CD4-positive, alpha-beta T cell treated with Interleukin-10 for 1 hour (primary cell): ENCODE measurements at places on chromosomes 2 and 18.

DNA sequence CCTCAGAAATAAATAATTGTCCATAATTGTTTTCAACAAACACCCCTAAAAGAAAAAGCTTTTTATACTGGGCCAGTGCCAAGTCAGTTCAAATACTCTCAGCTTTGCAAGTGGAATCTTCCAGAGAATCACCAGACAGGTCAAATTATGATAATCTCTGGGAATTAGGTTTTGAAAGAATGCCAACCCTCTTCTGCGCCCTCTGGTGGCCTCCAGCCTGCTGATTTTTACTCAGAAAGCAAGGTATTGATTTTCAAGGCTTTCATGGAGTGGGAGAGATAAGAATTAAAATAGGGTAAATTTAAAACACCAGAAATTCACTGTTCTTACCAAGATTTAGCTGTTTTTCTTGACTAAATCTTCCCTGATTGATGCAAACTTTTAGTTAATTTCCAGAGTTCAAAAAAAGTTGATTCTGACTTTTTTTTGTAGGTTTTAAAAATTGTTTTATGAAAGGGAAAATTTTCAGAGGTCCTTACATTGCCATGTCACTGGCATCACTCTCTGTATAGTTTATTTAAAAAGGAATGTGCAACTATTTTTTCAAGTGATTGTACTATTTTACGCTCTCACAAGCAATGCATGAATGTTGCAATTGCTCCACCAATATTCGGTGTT lies 282.9 kb upstream of the TNP1 start:
- DNase-seq = no peak

DNA sequence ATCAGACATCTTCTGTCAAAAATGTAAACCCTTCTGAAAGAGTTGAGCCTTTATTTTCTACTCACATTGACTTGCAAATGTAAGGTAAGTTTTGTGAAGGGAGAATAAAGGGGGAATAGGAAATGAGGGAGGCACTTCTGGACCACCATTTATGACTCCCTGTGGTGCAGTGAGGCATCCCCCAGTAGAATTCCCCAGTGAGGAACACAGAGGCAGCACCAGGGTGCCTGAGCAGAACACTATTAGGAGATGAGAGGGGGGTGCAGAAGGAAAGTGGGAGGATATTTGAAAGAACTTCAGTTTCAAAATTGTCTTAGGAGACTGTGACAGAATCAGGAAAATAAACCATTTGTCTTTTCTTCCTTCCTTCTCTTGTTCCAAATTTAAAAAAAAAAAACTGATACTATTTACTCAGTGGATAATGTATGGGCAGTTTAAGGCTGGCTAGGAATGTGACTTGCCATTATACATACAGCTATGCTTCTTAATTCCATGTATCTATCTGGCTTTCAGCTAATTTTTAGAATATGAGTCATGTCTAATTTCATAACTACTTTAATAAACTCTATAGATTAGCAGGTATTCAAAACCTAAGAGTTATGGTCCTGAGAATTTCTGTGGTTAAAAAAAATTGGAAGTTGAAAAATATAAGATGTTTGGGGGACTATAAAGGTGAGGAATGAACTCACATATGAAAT lies 478.1 kb upstream of the CHAC2 start:
- DNase-seq = no peak

GRCh38 chr18:13139885-13140450 lies 78.6 kb upstream of the LDLRAD4 start:
- DNase-seq = no peak

DNA sequence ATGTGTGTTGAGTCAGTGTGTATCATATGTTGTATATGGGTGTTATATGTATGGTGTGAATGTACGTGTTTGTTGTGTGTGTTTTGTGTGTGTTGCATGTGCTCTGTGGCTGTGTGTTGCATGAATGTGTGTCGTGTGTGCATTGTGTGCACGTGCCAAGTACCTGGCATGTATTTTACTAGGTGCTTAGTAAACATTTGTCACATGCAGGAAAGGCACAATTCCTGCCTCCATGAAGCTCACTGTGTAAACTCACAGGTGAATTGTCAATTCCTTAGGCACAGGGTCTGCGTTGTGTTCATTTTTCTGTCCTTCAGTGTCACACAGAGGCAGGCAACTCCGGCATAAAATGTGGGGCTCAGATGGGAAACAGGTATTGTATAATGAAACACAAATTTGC lies 22.3 kb upstream of the IL1R1 start:
- no peak for DNase-seq

DNA sequence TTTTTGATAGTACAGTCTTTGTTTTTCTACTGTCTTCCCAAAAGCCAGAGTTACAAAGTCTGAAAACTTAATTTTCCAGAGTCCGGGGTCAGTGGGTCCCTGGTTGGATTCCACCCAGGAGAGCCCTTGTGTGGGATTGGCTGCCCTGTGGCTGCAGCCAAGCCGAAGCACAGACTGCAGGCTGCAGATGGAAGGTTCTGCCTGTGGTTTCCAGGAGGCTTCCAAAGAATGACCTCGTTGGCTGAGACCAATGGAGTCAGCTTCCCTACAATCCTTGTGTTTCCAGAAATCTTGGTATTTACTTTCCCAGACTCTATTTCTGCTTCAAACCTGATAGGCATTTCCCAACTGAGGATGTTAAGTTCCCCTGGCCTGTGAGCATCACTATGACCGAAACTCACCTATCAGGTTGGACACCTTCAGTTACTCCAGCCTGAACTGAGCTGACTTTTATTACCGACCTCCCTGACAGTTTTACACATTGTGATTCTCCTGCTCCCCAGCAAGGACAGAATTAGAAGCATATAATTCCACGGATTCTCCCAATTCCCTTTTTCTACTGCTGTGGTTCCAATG lies 117.5 kb upstream of the CCDC68 start:
- no peak for DNase-seq

DNA sequence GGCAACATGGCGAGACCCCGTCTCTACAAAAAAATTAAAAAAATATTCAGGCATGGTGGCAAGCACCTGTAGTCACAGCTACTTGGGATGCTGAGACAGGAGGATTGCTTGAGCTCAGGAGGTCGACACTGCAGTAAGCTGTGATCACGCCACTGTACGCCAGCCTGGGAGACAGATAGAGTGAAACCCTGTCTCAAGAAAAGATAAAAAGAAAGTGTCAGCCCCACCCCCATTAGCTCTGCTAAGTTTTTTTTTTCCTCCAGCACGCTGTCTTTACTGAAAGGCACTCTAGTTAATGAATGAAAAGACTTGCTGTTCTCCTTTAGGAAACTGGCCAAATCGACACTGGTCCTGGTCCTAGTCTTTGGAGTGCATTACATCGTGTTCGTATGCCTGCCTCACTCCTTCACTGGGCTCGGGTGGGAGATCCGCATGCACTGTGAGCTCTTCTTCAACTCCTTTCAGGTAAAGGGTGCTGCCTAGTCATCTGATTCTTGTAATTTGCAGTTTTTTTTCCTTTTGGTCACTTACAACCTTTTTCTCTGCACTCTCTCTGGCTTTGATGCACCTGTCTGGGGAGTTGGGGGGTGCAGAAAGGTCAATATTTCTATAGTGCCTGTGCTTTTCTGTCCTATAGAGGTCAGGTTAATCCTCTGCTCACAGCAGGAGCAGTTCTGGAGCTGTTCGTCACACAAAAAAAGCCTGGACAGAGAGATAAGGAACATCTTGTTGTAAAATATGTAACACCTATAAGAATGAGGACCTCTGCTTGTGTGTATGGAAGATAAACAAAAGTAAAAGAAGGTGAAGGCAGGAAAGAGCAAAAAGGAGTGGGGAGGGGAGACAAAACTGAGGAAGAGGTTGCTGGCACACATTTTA lies 82.3 kb downstream of the PTH2R start:
- DNase-seq = no peak

DNA sequence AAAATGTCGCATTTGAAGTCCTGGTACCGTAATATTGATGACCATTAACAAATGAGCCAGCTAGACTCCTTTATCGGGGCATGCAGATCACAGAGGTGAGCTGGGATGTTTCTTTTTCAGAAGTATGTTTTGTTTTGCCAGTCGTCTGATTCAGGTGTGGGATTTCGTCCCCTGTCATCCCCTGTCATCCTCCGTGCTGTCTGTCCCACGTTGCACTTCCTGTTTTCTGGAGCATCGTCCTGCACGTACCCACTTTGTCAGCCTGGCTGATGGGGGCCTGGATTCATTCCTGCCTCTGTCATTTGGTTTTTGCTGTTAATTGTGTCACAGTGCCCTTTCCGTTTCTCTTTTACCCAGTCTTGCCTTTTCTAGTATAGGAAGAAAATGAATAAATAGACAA lies 72.8 kb downstream of the ASAP2 start:
- DNase-seq = no peak

DNA sequence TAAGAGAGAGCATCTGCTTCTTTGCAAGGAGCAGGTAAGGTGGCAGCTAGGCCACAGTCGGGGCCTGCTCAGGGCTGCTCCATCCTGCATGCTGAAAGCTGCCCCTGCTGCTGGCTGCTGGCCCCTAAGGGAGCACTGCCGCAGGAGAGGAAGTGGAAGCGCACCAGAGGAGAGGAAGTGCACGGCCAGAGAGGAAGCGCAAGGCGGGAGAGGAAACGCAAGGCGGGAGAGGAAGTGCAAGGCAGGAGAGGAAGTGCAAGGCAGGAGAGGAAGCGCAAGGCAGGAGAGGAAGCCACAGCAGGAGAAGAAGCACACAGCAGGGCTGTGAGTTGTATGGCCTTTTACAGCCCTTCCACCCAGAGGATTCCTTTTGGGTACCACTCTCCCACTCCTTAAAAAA lies 539.0 kb upstream of the TNP1 start:
- peak; percentile 0 for DNase-seq

DNA sequence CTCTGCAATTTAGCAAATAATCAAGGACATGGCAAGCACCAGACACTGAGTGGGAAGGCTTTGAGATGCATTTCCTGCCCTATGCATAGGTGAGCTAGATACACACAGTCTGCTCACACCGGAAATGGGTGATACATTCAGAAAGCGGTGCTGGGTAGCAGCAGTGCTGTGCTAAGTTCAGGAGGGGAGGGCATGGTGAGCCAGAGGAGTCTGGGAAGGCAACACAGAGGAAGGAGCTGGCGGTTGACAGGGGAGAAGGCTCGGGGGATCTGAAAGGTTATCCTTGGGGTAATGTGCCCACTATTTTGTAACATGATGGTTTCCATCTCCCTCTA lies 57.4 kb upstream of the EPAS1 start:
- peak; percentile 63 for DNase-seq

DNA sequence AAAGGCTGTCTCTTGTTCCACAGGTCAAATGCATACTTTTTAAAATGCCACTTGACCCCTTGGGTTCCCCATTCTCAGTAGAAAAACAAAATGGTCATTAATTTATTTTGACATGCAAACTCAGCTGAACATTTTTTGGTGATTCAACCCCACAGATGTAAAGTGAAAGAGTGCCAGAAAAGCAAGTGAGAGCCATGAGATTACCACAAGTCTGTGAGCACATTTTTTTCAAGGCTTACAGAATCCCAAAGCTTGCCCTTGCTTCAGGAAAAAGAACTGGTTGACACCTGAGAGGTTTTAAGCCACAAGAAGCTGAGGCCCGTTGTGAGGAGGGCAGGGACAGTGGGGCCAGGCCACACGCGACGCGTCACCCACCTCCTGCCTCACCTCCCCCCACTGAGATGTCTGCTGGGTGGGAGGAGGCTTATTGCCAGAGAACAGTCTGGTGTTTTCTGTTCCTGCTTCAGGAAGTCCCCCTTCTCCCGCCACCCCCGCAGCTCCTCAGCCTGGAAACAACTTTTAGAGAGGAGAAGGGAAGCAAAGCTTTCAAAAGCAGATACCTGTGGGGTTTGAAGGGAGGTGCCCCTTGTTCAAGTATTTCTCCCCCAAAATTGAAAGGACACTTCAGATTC lies 70.4 kb upstream of the CYP1B1 start:
- no peak for DNase-seq

DNA sequence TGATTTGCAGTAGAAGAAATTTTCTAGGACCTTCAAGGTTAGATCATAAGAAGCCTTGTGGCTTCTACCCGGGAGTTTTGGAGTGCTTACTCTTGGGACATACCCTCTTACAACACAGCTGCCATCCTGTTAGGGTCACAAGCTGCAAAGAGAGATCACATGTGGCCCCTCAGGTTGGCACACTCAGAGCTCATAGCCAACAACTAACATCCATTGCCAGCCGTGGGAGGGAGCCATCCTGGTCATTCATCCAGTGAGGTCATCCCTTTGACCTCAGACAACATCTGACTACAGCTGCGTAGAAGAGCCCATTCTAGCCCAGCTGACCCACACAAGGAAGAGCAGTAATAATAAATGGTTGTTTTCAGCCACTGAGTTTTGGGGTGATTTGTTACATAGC lies 76.9 kb upstream of the NABP1 start:
- no peak for DNase-seq

DNA sequence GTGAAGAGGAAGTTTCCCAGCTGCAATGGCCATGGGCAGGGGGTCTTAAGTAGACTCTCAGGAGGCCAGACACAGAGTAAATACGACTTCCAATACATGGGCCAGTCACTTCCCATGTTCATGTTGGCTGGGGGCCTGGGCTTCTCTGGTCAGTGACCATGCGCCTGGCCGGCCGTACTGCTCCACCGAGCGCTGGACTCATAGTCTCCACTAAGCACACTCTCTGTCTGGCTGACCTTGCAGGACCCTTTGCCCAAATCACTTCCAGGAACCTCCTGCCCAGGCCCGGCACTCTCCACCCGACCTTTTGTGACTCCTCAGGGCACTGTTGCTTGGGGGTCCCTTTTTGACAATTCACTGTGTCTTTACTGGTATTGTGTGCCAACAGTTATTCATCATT lies 69.3 kb downstream of the SOWAHC start:
- DNase-seq = no peak

- no peak for DNase-seq
Measured at GRCh38 chr2:106232638-106233349, 38.7 kb upstream of the UXS1 start.

GRCh38 chr18:8780227-8780626 lies 74.9 kb downstream of the MTCL1 start:
- DNase-seq = no peak
